ENCODE measurements at places on chromosomes 11 and 22.

- no peak for DNase-seq
Measured at GRCh38 chr22:35522225-35523149, 18.1 kb upstream of the RASD2 start.

GRCh38 chr11:65370659-65371049 lies 11.8 kb downstream of the SLC25A45 start:
- no peak for DNase-seq

DNA sequence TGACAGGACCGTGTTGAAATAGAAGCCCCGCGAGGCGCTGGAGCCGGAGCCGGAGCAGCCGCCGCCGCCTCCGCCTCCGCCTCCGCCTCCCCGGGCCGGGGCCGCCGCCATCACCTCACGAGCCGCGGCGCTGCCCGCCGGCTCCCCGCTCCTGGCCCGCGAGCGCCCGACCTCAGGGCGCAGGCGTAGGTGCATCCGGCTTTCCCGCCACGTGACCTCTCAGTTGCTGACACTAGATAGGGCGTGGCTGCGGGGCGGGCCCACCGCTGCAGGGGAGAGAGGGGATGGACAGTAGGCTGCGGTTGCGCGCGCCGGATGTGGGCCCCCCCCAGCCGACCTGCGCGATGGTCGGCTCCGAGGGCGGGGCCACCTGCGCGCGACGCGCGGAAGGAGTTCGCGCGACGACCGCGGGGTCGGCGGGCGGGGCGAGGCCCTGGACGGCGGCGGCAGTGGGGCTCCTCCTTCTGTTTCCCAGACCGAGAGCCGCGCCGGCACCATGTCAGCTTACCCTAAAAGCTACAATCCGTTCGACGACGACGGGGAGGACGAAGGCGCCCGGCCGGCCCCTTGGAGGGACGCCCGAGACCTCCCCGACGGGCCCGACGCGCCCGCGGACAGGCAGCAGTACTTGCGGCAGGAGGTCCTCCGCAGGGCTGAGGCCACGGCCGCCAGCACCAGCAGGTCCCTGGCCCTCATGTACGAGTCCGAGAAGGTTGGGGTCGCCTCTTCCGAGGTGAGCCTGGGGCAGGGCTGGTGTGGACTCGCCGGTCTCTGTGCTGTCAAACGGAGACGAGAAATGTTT lies at the start of the genes PI4KA and SNAP29:
Gene PI4KA (minus strand): TSS at position 197 of the 802 bp plus-strand sequence. CDS start 86 bp downstream, at position 111.
Gene SNAP29 (plus strand): TSS at position 393 of the 802 bp plus-strand sequence. CDS start 104 bp downstream, at position 497.
- DNase-seq = peak; percentile 90

DNA sequence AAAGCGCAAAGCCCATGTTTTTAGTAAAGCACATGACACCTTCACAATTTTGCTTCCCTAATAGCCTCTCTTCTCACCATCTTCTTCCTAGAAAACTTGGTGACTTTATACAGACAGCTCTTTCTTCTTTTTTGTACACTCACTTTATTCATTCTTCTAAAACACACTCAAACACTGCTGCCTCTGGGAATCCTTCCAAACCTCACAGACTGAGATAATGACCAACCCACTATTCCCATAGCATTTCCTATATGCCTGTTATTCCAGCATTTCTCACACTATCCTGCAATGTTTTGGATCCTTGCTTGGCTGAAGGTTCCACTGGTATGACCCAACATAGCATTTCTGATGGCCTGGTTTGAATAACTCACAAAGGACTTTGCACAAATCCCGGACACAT lies 442.1 kb upstream of the CCDC90B start:
- DNase-seq = no peak

GRCh38 chr22:44200855-44201550 lies 20.3 kb downstream of the PARVG start:
- peak; percentile 43 for DNase-seq

- DNase-seq = no peak
Measured at GRCh38 chr11:60952742-60953170, 780 bp upstream of the SLC15A3 start.

- DNase-seq = no peak
Measured at GRCh38 chr22:48348855-48349254, 1478.8 kb downstream of the BRD1 start.

GRCh38 chr22:38602166-38602565 lies 32.2 kb upstream of the DMC1 start:
- no peak for DNase-seq

DNA sequence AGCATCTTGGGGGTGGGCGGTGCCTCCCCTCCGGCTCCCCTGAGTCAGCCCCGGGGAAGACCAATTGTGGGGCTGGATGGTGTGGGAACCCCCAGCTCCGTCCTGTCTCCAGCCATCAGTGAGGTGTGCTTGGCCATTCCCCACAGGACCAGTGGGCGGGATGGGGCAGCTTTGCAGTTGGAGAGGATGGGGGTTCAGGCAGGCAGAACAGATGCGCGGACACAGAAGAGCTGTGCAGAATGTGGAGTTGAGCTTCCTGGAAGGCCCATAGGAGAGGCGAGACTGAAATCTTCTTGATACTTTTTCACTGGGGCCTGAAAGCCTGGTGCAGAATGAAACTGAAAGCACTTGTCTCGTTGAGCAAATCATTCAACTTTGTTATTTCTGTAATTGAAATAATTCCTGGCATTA lies 23.8 kb downstream of the PARVB start:
- no peak for DNase-seq

- peak; percentile 83 for DNase-seq
Measured at GRCh38 chr11:62394825-62395538, 23.9 kb upstream of the SCGB1A1 start.

DNA sequence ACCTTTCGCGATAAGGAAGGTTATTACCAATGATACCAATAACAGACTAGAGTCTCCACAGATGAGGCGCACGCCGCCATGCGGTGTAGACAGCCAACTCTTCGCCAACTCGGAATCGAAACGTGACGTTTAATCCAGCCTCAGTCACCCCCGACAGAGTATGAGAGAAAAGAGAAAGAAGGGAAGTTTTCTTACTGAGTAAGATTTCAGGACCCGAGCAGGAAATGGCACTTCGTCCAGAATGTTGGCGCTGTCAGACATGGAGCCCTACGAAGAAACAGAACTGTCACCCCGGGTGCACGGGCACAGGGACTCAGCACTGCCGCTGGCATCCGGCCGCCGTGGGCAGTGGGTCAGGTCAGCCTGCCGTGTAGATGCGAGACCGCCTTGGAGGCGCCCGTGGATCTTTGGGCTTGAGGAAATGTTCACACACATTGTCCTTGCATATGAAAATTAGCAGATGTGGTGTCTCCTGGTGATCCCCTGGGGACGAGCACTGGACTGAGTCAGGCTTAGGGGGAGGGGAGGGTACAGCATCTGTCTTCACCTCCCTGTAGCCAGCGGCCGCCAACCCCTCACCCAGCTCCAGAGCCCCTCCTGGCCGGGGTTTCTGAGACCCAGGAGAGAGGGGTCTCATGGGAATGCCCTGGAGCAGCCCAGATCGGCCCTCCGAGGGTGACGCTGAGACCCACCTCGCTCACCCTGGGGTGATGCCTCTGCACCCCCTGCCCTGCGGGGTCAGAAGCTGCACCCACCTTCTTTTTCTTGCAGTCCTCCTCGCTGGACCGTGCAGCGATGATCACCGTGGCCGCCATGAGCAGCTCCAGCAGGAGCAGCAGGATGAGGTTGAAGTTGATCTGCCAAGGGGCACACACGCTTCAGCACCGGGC lies 8.3 kb downstream of the MLC1 start:
- no peak for DNase-seq

- DNase-seq = no peak
Measured at GRCh38 chr11:94866231-94866822, 98.2 kb downstream of the AMOTL1 start.

- DNase-seq = peak; percentile 80
Measured at GRCh38 chr11:104812103-104812788, 86.0 kb downstream of the CASP12 start.

DNA sequence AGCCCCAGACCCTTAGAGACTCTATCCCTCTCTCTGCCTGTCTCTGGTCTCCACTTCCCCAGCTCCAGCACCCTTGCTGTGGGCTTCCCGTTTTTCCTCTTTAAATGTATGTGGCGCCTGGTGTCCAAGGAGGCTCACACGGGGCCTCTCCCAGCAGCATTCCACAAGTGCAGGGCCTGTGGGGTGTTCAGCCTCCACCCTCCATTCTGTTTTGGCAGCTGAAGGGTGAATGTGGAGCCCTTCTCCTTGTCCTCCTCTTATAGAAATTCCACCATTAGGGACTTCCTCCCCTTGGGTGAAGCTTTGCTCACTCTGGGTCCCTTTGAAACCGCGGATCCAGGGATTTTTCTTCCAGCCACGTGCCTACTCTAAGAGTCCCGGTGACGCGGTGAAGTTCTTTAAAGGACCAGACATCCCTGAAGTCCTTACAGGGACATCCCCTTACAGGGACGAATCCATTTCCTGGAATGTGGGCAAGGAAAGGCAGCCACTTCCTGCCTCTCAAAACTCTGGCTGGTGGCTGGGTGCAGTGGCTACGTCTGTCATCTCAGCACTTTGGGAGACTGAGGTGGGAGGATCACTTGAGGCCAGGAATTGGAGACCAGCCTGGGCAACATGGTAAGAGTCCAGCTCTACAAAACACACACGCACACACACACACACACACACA lies 1.6 kb upstream of the TSPAN18 start:
- DNase-seq = no peak

GRCh38 chr11:32821517-32821916 lies 8.2 kb upstream of the PRRG4 start:
- no peak for DNase-seq

DNA sequence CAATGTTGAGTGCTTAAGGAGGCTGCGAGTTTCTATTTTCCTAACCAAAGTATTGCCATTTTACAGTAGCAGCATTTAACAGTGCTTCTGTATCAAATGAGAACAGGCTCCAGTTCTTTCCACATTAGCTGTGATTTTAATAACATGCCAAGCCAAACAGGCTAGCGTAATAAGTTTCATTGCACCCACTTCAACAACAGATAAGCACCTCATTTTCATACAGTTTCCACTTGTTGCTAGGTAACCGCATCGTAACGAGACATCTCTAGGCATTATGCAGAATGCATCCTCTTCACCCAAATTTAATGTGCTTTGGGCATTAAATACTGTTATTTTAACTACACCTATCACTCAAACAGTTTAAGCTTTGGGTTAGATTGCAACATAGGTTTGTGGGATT lies 79.0 kb downstream of the CADM1 start:
- no peak for DNase-seq

- DNase-seq = no peak
Measured at GRCh38 chr11:108705061-108705460, 40.2 kb downstream of the DDX10 start.

DNA sequence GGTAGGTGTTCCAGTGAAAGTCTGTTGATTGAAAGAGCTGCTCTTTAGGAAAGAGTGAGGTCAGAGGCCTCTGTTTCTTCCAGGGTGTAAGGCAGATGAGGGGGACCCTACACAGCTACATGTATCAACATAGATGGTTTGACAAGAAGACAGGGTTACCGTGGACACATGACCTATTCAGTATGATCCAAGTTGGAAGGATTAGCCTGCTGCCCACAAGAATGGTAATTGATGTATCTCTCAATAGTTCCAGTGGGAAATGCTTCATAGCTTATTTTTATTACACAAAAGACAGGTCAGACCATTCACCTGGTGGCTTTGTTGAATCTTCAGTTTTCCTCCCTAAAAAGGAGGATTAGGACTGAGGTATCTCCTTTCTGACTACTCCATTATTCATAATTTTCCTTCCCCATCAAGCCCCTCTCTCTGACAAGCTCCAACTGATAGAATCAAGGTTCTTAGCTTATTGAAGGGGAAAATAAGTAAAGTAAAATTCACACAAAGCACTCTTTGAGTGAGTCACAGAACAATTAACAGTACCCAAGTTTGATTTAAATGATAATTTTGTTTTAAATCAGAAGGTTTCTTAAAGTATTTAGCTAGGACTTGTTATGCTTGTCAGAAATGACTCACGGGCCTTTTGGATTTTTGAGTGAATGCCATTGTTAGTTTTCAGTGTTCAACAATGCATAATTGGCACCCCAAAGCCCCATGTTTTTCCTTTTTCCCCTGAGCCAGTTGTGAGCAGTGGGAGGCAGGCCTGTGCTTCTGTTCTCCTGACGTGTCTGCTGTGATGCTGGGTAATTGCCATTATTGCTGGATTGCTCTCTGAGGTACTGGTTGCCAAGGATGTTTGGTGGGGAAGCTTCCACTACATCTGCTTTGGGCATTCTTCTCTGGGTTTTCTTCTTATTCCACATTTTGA lies 373.2 kb downstream of the DDX10 start:
- no peak for DNase-seq

GRCh38 chr11:66426314-66426713 lies 5.5 kb downstream of the NPAS4 start:
- no peak for DNase-seq

- no peak for DNase-seq
Measured at GRCh38 chr11:32312206-32312817, 123.0 kb downstream of the WT1 start.

DNA sequence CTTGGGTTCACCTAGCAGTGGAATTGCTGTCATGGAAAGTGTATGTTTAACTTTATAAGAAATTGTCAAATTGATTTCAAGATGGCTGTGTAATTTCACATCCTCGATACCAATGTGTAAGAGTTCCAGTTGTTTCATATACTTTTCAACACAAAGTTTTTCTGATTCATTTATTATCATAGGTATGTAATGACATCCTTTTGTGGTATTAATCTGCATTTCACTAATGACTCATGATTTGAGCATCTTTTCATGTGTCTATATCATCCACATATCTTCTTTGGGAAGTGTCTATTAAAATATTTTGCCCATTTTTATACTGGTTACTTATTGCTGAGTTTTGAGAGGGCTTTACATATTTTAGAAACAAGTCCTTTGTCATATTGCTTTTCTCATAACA lies 17.0 kb upstream of the GLYATL1B start:
- DNase-seq = no peak

- DNase-seq = no peak
Measured at GRCh38 chr22:48476577-48476976, 1351.1 kb downstream of the BRD1 start.

GRCh38 chr22:17260298-17260697 lies 41.1 kb upstream of the ADA2 start:
- DNase-seq = no peak

DNA sequence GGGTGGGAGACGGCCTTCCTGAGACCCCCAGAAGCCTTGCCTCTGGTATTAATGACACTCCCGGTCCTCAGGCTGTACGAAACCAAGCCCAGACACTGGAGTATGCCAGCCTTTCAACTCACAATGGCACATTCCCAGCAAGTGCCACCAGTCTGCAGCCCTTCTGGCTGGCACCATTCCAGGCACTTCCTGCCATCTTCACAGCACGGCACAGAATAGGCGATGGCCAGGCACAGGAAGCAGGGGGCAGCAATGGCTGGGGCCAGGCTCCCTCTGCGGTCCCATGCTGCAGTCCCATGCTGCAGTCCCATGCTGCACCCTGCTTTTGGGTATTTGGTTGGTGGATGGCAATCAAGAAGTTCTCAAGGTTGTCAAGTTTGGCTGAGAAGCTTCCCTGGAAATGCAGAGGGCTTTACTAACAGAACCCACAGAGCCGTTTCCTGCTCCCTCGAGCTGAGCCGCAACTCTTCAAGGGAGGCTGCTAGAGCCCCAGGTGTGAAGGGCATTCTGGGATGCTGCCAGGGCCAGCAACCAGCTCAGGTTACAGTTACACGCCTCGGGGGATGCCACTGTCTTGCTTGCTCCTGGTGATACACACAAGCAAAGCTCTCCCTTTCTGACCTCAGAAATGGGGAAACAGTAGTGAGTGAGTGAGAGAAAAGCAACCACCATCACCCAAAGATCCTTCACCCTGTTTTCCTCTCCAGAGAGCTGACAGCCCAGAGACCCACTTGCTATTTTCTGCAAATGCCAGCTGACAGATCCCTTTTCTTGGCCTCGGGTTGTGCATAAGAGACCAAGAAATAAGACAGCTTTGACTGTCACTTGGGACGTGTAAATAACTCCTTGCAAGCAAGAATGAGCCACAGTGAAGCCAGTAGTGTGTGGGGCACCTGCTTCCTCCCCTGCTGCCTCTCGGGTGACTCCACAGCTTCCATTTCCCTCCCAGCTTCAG lies 23.9 kb downstream of the LRFN4 start:
- DNase-seq = peak; percentile 8

GRCh38 chr11:32400670-32401369 lies 34.5 kb downstream of the WT1 start:
- DNase-seq = no peak
